ENCODE measurements at places on chromosomes 4 and X.

- no peak for DNase-seq
These were observed 20.2 kb downstream of the MSL3 start for GRCh38 chrX:11778230-11778629.

GRCh38 chr4:83107631-83108030 is 6.9 kb downstream of the PLAC8 start:
- no peak for DNase-seq

DNA sequence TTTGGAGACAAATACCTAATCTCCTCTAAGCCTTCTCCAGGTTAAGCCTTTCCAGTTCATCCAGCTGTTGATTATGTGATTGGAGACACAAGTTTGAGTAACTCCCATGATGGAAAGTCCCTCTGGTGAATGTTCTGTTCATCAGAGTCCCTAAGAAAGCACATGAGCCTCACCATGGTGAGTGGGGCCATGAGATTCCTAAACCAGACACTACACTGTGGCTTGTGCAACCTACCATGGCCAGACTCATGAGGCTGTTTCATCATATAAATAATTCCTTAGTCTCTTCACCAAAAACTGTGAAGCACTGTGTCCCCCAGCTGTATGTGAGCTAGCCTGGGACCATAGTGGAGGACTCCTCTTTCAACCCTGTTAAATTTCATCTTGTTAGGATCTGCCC is 14.4 kb downstream of the PKD2 start:
- DNase-seq: no peak

GRCh38 chr4:153072661-153073060 is 131.6 kb upstream of the TRIM2 start:
- DNase-seq: no peak

DNA sequence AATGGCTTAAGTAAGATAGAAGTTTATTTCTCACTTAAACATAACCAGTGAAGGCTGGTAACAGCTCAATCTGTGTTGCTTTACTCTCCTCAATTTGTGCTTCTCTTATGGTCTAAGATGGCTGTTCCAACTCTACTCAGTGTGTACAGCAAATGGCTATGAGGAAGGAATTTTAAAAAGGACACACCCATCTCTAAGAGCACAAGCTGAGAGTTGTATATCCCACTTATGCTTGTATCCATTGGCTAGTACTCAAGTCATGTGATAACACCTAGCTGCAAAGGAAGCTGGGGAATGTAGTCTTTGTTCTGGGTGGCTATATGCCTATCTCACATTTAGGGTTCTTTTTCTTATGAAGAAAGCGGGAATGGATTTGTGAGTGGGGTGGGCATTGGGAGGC is 63.3 kb downstream of the GPAT3 start:
- DNase-seq: no peak

GRCh38 chr4:120763650-120764049 is 158.9 kb downstream of the PRDM5 start:
- no peak for DNase-seq

DNA sequence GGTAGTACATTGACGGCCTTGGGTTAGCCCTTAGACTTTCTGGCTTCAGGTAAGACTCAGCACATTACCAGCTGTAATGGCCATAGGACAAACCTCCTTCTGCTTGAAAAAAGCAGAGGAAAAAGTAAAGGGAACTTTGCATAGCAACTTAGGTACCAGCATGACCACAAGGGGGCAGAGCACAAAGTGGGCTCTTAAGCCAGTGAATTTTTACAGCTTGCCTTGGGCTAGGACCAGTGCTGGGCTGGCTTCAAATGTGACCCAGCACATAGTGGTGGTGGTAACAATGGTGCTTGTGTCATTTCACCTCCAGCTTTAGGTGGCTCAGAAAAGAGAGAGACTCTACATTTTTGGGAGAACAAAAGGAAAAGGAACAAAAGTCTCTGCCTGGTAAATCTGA is 66.1 kb downstream of the KLHL4 start:
- DNase-seq: no peak

DNA sequence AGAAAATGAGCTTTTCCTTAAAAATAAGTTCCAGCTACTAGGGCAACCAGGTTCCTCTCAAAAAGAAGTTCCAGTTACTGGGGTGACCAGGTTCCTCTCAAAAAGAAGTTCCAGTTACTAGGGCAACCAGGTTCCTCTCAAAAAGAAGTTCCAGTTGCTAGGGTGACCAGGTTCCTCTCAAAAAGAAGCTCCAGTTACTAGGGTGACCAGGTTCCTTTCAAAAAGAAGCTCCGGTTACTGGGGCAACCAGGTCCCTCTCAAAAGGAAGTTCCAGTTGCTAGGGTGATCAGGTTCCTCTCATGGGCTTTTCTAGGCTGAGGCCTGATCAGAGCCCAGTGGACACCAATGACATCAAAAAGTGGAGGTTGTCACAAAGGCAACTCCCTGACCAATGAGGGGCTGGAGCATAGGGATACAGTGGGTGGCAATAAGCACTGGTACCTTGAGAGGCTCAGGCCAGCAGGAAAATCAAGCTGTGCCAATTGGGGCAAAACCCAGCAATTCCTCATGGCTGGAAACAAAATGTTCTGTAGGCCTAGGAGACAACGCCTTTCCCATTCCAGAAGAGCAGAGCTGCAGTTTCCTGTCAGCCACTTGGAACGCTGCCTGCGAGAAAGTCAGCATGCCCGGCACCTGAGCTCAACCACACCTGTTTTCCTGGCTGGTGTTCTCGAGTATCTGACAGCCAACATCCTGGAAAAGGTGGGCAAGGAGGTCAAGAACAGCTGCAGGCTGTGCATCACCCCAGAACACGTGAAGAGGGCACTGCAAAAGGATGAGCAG is 12.3 kb upstream of the SYTL5 start:
- peak; percentile 73 for DNase-seq

DNA sequence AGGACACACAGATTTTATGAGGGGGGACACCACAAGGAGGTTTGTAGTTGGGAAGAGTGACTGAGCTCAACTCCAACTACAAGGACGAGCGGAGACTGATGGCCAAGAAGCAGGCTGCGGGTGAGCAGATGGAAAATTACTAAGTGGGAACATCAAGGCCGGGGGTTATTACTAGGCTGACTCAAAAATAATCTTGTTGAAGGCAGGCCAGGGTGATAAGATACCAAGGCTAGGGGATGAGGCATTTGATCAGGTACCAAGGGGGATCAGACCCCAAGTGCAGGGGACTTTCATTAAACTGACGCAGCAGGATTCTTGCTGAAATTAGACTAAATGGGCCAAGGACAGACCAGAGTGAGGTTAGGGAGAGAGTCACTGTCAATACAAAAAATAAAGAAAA is 119.4 kb upstream of the SORBS2 start:
- DNase-seq: no peak

- no peak for DNase-seq
These were observed 5.6 kb upstream of the SMIM31 start for GRCh38 chr4:164748375-164748774.

All from RWPE2 (cell line).